ENCODE measurements at places on chromosomes 16 and 17. TPM values are rescaled to one million over a fixed set of nuclear protein-coding genes. Genes with fewer than 3 reads are reported as not detected.

The PROCA1 gene
- 12.0 TPM for total RNA-seq

The RNF40 gene
- total RNA-seq = 108 TPM

The NPIPA3 gene
- total RNA-seq = 2.4 TPM

The ACSM5 gene
- not detected for total RNA-seq

The KRTAP16-1 gene
- not detected for total RNA-seq

The CDRT15L2 gene
- total RNA-seq = not detected

The PPY gene
- not detected for total RNA-seq

The GGT6 gene
- total RNA-seq = not detected

The CSF3 gene
- total RNA-seq = not detected

The TPSD1 gene
- total RNA-seq = not detected

The PITPNM3 gene
- 0.72 TPM for total RNA-seq

The CA4 gene
- 8.3 TPM for total RNA-seq

DNA sequence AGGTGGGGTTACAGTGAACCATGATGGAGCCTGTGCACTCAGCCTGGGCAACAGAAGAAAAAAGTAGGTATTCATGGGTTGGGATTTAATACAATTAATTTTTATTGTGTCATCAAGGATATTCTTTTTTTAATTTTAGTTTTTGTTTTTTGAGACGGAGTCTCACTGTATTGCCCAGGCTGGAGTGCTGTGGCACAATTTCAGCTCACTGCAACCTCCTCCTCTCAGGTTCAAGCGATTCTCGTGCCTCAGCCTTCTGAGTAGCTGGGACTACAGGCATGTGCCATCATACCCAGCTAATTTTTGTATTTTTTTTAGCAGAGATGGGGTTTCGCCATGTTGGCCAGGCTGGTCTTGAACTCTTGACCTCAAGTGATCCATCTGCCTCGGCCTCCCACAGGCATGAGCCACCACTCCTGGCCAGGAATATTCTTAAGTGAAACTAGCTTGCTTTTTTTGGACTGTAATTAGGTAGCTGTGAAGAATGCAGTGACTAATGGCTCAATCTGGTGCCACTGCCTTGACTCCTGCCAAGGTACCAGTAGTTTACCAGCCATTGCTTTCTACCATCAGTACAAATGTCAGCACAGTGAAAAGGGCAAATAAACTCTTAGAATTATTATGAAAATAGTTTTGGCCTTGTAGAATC, 4.8 kb downstream of the PPM1D start:
- peaks cover 4% of the 10 kb centered on the region for H3K36me3 ChIP-seq
- peaks cover 2% of the 10 kb centered on the region for H3K27me3 ChIP-seq
- H3K4me3 ChIP-seq = no peak overlapping the region
- DNase-seq = no peak
- H3K27ac ChIP-seq = no peak overlapping the region

- no peaks in the 10 kb centered on the region for H3K4me1 ChIP-seq
- H3K27ac ChIP-seq = no peak overlapping the region
- no peak for DNase-seq
- H3K36me3 ChIP-seq = peaks cover 3% of the 10 kb centered on the region
- no peak overlapping the region for H3K4me3 ChIP-seq
These were observed 94.9 kb downstream of the TOX3 start for GRCh38 chr16:52451971-52452421.

GRCh38 chr16:89383095-89384003, 107.0 kb downstream of the ANKRD11 start:
- H3K4me3 ChIP-seq = no peak overlapping the region
- H3K27me3 ChIP-seq = peaks cover 17% of the 10 kb centered on the region
- peaks cover 62% of the 10 kb centered on the region for H3K4me1 ChIP-seq
- DNase-seq = peak; percentile 37
- H3K27ac ChIP-seq = peak overlapping the region; percentile 73

GRCh38 chr17:73104450-73104849, 12.0 kb upstream of the SLC39A11 start:
- no peak for DNase-seq
- no peaks in the 10 kb centered on the region for H3K36me3 ChIP-seq
- no peak overlapping the region for H3K4me3 ChIP-seq
- H3K4me1 ChIP-seq = peaks cover 1% of the 10 kb centered on the region
- H3K27me3 ChIP-seq = no peaks in the 10 kb centered on the region

GRCh38 chr16:54142787-54143186, 143.8 kb downstream of the IRX3 start:
- H3K36me3 ChIP-seq = no peaks in the 10 kb centered on the region
- no peak overlapping the region for H3K4me3 ChIP-seq
- no peak overlapping the region for H3K27ac ChIP-seq
- peaks cover 4% of the 10 kb centered on the region for H3K27me3 ChIP-seq
- no peak for DNase-seq

GRCh38 chr16:65406933-65407332, 285.1 kb upstream of the CDH11 start:
- H3K36me3 ChIP-seq = no peaks in the 10 kb centered on the region
- H3K4me1 ChIP-seq = no peaks in the 10 kb centered on the region
- no peak overlapping the region for H3K27ac ChIP-seq
- H3K27me3 ChIP-seq = no peaks in the 10 kb centered on the region

- H3K36me3 ChIP-seq = no peaks in the 10 kb centered on the region
- no peaks in the 10 kb centered on the region for H3K4me1 ChIP-seq
- no peak overlapping the region for H3K4me3 ChIP-seq
- H3K27ac ChIP-seq = no peak overlapping the region
- peaks cover 6% of the 10 kb centered on the region for H3K27me3 ChIP-seq
- no peak for DNase-seq
These were observed 18.7 kb upstream of the MEIOB start for GRCh38 chr16:1890708-1891050.

DNA sequence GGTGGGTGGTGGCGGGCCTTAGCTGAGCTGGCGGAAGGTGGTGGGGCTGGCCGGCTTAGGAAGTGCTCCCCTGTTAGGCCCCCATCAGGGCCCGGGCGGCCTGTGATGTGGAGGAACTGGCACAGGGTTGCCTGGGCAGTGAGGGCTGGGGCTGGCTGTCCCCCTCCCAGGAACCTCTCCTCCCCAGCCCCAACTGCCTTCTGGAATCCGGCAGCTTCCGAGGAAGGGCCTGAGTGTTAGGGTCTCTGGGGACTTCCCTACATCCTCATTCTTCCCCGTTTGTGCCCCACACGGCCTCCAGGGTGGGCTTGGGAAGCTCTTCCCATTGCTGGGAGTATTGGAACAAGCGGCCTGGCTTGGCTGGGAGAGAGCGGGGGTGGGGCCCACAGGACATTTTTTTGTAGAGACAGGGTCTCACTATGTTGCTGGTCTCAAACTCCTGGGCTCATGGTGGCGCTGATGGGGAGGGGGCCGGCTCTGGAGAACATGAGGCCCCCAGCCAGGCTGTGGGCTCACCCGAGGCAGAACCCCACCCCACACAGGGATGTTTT, 89.9 kb upstream of the CIBAR2 start:
- peaks cover 3% of the 10 kb centered on the region for H3K36me3 ChIP-seq
- H3K27me3 ChIP-seq = peaks cover 7% of the 10 kb centered on the region
- no peak overlapping the region for H3K27ac ChIP-seq

DNA sequence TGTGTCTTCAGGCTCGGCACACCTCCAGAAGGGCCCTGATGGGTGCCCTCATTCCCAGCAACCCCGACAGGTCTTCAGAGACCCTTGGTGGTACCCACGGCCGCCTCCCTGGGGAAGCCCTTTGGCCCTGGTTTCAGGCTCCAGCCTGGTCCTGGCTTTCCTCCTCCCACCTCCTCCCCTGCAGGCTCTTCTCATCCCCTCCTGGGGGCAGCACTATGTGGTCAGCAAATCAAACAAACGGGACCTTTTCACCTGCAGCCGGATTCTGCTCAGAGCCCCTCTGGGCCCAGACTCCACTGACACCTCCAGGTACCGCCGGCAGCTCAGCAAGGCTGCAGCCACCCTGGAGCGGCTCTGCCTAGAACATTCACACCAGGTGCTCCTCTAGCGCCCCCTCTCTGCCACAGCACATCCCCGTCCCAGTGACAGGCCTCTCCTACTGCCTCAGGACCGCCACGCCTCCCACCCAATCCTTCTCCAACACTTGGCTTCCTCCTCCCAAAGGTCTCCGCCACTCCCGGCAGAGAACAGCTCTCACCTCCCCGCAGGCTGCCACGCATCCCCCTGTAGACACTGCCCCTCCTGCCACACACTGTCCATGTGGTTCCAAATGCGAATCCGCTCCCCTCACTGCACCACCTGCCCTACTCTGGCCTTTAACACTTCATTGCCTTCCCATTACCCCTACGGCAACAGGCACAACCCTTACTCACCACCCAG, 12.0 kb downstream of the CORO7 start:
- peak; percentile 82 for DNase-seq
- peak overlapping the region; percentile 14 for H3K27ac ChIP-seq
- H3K4me1 ChIP-seq = no peaks in the 10 kb centered on the region
- H3K36me3 ChIP-seq = peaks cover 25% of the 10 kb centered on the region
- peaks cover 9% of the 10 kb centered on the region for H3K27me3 ChIP-seq
- H3K4me3 ChIP-seq = peak overlapping the region; percentile 48

DNA sequence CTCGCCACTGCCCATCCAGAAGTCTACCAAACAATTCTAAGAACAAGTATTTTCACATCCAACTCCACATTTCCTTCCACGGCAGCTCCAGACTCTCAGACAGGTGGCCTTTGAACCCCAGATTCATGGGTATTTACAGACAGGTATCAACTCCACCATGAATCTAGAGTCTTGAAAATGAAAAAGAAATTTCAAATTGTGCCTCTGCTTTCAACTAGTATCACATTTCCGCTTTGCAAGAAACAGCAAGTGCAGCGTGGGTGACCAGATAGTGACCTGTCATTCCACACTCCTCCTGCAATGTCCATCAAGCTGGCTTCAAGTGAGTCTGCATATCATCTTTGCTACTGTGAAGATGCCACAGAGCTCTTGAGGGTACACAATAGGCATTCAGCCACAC, 232.4 kb upstream of the RPL38 start:
- no peak overlapping the region for H3K4me3 ChIP-seq
- DNase-seq = no peak
- peaks cover 4% of the 10 kb centered on the region for H3K36me3 ChIP-seq

GRCh38 chr16:49280105-49280741, 1.4 kb downstream of the CBLN1 start:
- DNase-seq = peak; percentile 67
- peak overlapping the region; percentile 87 for H3K4me3 ChIP-seq
- peak overlapping the region; percentile 89 for H3K27ac ChIP-seq
- H3K4me1 ChIP-seq = peaks cover 29% of the 10 kb centered on the region

- no peak for DNase-seq
- H3K4me3 ChIP-seq = no peak overlapping the region
- no peak overlapping the region for H3K27ac ChIP-seq
- peaks cover 32% of the 10 kb centered on the region for H3K4me1 ChIP-seq
These were observed 216.9 kb upstream of the CHMP6 start for GRCh38 chr17:80774643-80775281.

DNA sequence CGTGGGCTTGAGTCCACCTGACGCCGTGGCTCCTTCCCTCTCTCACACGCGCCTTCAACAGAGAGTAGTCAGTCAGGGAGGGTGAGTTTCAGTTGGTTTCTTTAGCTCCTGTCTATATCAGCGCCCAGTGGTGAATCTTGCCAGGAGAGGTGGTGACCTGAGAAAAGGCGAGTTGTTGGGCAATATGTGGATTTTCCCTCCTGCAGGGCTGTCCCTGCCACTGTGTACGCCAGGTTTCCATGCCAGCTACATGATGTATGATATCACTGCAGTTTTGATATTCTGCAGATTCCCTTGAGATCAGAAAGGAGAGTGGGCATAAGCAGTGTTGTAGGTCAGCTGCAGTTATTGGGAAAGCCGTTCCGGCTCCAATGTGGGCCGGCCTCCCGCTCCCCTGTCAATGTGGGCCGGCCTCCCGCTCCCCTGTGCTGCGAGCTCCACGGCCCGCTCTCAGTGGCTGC, 31.4 kb downstream of the BANP start:
- no peaks in the 10 kb centered on the region for H3K4me1 ChIP-seq
- DNase-seq = no peak
- no peak overlapping the region for H3K27ac ChIP-seq
- no peaks in the 10 kb centered on the region for H3K27me3 ChIP-seq
- H3K4me3 ChIP-seq = no peak overlapping the region

- H3K27ac ChIP-seq = peak overlapping the region; percentile 6
- H3K27me3 ChIP-seq = no peaks in the 10 kb centered on the region
- H3K36me3 ChIP-seq = peaks cover 17% of the 10 kb centered on the region
- H3K4me1 ChIP-seq = peaks cover 4% of the 10 kb centered on the region
- no peak for DNase-seq
These were observed 7.6 kb downstream of the DNAJA3 start for GRCh38 chr16:4433228-4433627.

Measured in endothelial cell (in vitro differentiated cells).